ENCODE measurements at places on chromosomes 4 and X.

GRCh38 chr4:165827018-165827417 is 46.0 kb upstream of the TLL1 start:
- DNase-seq, result no peak

DNA sequence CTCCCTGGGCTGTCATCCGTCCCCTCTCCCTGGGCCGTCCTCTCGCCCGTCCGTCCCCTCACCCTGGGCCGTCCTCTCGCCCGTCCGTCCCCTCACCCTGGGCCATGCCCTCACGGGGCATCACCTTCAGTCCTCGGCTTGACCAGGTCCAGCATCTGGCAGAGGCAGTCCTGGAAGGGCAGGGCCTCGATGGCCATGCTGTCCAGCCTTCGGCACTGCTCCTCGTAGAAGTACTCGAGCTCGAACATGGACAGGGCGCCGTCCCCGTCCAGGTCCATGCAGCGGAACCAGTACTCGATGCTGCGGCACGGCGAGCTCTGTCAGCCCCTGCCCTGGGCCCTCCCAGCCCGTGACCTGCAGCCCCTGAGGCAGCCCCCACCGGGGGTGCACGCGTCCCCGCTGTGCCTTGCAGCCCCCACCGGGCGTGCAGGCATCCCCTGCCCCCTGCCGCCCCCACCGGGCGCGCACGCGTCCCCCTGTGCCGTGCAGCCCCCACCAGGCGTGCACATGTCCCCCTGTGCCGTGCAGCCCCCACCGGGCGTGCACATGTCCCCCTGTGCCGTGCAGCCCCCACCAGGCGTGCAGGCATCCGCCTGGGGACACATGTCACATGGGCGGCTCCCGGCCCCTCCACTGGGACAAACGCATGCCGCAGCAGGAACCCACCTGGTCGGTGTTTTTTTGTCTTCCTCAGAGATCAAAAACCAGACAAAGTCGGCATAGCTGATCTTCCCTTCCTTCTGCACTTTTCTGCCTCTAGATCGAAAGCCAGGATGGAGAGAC is 22.2 kb upstream of the GTPBP6 start:
- DNase-seq, result no peak

DNA sequence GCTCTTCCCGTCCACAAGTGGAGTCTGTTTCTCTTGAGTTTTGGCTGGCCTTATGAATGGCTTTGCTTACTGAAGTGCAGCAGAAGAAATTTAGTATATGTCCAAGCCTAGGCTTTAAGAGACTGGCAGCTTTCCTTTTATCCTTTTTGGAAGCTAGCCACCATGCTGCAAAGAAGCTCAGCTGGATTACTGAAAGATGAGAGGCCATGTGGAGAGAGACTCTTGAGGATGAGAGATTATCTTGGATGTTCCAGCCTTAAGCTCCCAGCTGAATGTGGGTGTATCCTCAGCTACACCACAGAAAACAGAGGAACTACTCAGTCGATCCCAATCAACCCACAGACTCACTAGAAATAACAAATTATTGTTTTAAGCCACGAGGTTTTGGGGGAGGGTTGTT is 12.5 kb downstream of the CCNG2 start:
- DNase-seq, result no peak

- no peak for DNase-seq
Measured at GRCh38 chrX:125295337-125295736, 24.3 kb upstream of the TEX13C start.

- no peak for DNase-seq
Measured at GRCh38 chrX:133598601-133599335, 183.5 kb upstream of the GPC4 start.

- DNase-seq, result no peak
Measured at GRCh38 chrX:133477986-133478385, 62.7 kb upstream of the GPC4 start.

DNA sequence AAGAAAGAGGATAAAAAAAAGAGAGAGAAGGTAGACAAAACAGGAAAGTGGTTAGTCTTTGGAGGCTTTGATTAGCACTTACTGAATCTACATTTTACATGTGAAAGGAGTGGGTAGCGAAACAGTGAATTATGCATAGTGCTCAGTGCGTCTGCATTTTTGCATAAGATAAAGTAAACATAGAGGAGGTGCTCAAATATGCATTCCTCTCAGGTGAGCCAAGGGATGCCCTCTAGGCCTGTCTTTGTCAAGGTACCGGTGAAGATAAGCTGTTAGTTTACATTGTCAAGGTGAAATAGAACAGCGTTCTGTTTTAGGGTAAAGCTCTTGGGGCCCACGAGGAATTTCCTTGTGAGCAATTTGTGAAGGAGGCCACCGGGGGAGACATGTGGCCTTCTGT is 260.6 kb downstream of the TRIML1 start:
- no peak for DNase-seq

GRCh38 chr4:44629280-44629866 is 22.1 kb downstream of the YIPF7 start:
- no peak for DNase-seq

- DNase-seq, result peak; percentile 22
Measured at GRCh38 chr4:82044141-82044993, 329.4 kb downstream of the HNRNPD start.

- no peak for DNase-seq
Measured at GRCh38 chr4:169815606-169816005, 57.9 kb upstream of the HPF1 start.

Measured in caudate nucleus (tissue), 63 donors.